CD4-positive, alpha-beta T cell (primary cell): ENCODE measurements at places on chromosomes 5 and 9. TPM values are rescaled to one million over a fixed set of nuclear protein-coding genes. Genes with fewer than 3 reads are reported as not detected.

DNA sequence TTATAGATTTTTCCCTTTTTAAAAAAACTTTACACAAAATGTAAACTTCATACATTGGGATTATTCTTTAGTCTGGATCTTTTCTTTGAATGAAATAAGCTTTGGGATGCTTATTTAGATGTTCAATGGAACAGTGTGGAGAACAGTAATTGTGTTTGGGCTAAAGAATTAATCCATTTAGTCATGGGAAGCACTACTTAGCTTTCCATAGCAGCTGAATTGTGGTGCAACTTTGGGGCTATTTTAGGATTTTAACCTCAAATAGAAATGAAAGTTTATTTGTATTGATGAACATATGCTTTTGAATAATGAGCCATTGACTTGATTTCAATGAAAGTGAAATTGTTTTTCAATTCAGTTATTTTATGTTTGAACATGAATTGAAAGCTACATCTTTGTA lies 72.4 kb downstream of the ZCCHC7 start:
- no peak for DNase-seq

- no peak for DNase-seq
These were observed 300.4 kb downstream of the DTWD2 start for GRCh38 chr5:118687661-118688621.

- DNase-seq = no peak
These were observed 480.8 kb upstream of the CCNG1 start for GRCh38 chr5:162956570-162956969.

DNA sequence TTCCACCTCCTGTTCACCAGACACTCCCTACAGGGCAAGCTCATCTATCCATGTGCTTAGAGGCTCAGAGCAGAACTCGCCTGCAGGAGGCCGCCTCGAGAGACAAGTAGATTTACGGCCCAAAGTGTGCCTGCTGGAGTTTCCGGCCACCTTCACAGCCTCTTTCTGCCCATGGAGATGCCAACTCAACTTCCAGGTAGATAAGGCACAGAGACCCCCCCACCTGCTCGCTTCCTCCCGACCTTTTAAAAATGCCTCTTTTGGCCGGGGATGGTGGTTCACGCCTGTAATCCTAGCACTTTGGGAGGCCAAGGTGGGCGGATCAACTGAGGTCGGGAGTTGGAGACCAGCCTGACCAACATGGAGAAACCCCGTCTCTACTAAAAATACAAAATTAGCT lies 46.6 kb downstream of the EXD3 start:
- no peak for DNase-seq

DNA sequence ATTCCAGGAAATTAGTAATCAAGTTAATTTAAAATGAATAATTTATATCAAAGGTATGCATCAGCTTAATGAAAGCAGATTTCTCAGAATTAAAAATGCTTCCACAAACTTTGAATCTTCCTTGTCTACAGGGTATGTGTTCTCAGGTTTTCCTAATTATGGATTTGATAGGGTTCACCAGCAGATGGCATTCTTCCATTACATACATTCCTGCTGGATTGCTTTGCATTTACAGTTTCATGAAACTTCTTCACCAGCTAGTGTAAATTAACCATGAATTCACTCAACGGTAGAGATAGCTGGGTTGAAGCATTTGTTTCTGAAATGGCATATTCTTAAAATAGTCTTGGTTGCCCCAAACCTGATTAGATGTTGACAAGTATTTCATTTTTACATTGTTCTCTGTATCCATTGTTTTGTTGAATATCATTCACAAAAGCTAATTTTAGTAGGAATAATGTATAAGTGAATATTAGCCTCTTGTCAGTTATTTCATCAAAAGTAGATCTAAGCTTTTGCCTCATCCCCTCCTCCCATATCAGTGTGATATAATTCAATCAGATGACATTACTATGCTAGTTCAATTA lies 68.7 kb upstream of the WDR41 start:
- no peak for DNase-seq

DNA sequence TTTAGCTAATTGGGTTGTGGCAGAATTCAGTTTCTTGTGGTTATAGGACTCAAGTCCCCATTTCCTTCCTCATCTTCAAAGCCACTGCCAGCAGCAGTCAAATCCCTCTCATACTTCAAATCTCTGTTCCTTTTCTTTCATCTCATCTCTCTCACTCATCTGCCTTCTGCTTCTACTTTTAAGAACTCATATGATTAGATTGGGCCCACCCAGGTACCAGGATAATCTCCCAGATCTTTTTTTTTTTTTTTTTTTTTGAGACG lies 8.0 kb upstream of the REEP5 start:
- peak; percentile 75 for DNase-seq

ANKDD1B gene
- 0.30 TPM for total RNA-seq
